ENCODE measurements at places on chromosomes 3 and 15.

- DNase-seq, result no peak
Measured at GRCh38 chr3:87311309-87311708, 34.9 kb upstream of the POU1F1 start.

DNA sequence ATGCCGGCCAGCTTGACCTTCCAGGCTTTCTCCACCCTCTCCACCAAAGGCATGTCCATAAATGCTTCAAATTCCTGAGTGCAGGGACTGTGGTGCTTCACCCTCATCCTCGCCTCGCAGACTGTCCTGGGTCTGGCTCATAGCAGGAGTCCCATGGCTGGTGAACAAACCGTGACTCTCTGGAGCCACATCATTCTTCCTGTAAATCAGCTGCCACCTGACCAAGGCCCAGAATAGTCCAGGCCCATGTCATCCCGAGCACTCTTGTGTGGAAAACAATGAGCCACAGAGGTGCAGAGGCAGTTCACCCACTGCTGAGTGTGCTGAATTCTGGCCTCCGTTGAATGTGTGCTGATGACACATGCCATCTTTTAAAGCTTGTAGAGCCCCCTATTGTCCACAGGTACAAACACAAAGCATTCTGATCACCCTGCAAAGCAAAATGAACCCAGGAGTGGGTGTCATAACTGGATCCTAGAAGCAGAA lies 68.6 kb downstream of the ABHD5 start:
- no peak for DNase-seq

DNA sequence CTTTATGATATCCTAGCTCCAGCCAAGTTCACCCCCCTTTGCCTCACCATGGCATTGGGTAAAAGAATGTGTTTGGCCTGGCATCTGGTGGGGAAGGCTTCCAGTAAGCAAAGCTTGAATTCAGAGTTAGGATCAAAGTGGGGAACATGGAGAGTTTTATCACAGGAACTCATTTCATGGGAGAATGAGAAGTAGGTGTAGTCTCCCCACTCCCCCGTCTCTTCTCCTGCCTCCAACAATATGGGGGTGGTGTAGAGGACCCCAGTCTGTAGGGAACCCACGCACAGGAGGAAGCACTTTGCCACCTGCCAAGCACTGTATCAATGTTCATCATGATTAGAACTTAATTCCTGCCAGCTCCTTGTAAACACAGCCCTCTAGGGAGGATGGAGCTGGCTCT lies 200.5 kb downstream of the UACA start:
- no peak for DNase-seq

- no peak for DNase-seq
Measured at GRCh38 chr3:55160241-55160983, 232.6 kb upstream of the LRTM1 start.

- DNase-seq, result no peak
Measured at GRCh38 chr3:32194653-32195052, 43.8 kb upstream of the CMTM8 start.

DNA sequence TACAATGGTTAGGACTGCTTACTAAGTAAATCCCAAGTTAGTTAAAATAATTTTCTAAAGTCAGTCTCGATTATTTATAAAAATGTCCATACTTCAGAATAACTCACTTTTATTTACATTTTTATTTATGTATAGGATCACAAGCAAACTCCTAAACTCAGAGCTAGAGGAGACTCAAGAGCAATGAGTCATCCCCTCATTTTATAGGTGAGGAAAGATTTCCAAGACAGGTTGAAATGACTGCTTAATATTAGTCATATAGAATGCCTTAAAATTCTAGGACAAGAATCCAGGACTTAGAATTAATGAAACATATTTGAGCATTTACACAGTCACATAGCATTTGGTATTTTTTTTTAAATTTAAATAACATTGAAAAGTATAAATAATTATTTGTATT lies 983.8 kb downstream of the SI start:
- no peak for DNase-seq

- no peak for DNase-seq
Measured at GRCh38 chr3:138032567-138032966, 22.6 kb downstream of the CLDN18 start.

GRCh38 chr3:62718515-62719320 lies 156.5 kb downstream of the CADPS start:
- DNase-seq, result no peak

DNA sequence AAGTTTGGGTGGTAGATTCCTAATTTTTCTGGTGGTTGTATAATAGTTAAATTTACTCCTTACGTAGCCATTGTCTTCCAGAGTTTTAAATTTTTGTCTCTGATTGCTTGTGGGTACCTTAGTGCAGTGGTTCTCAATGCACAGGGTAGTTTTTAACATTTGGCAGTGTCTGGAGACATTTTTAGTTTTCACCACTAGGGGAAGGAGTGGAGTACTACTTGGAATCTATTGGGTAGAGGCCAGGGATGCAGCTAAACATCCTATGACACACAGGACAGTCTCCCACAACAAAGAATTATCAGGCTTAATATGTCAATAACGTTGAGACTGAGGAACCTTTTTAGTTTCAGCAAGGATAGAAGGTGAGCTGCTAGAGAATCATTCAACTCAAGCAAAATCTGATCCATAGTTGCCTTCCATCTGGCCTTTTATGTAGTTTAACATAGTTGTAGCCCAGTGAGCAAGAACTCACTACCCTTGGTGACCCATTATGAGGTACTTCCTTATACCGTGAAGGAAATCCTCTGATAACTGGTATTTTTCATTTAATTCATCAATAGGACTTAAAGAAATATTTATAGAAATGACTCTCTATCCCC lies 8.6 kb upstream of the STX19 start:
- DNase-seq, result no peak

GRCh38 chr3:56323986-56324420 lies 144.3 kb downstream of the ERC2 start:
- DNase-seq, result no peak

GRCh38 chr15:69004011-69004410 lies 10.5 kb upstream of the NOX5 start:
- DNase-seq, result no peak

DNA sequence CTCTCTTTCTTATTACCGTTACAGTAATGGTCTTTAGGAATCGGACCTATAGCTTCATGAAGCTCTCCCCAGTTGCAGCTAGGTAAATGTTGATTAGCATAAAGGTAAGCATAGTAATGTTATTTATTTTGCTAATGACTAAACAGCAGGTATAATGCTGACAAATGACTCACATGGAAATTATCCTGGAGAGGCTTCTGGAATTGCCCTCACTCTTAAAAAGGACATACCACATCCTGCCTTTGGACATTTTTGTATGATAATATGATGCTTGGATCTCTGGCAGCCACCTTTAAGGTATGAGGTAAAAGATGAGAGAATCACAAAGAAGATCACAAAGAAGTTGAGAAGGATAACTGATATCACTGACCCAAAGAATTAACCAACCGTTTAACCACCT lies 238.6 kb downstream of the CHL1 start:
- no peak for DNase-seq

DNA sequence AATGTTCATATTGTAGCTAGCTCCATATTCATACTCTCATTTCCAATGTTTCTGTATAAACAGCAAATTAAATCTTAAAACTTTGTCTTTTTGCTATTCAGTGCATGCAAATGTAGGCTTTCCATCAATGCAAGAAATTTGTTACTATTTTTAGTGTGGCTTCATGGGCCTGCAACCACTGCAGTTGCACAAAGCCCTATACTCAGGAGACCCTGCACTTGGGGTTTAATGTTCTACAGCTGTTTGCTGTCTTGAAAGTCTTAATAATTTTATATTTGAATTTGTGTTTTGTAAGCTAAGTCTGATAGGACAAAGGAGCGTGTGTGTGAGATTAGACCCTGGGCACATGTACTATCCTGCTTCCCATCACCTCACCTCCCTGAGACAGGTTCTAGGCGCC lies 9.6 kb downstream of the PYDC2 start:
- DNase-seq, result no peak

DNA sequence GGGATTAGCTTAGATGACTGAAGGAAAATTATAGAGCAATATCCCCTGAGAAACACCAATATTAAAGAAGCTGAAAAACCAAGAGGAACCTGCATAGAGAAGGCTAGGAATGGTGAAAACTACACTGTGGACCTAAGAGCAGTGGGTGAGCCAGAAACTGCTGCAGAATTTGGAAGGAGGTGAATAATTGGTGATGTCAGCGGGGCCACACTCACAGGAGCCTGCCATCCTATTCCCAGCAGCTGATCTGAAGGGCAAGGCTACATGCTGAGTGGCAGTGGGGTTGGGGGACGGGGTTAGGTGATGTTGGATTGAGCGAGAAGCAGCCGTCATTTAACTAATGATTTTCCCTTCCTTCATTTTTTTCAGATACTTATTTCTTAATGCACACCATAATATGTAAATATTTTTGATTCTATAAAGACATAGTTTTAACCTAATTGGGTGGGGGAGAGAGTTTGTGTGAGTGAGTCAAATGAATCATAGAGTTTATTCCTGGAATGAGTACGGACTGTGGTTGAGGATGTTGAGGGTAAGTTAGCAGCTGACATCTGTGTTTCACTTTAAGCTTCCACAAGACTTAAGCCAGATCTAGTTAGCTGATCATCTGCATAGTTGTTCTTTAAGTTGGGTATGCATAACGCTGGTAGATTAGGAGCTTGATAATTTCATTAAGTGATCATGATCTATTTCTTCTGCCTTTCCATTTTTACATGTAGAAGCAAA lies 222.8 kb downstream of the PTPRG start:
- no peak for DNase-seq

GRCh38 chr3:186268616-186269448 lies 93.2 kb downstream of the DGKG start:
- DNase-seq, result no peak

DNA sequence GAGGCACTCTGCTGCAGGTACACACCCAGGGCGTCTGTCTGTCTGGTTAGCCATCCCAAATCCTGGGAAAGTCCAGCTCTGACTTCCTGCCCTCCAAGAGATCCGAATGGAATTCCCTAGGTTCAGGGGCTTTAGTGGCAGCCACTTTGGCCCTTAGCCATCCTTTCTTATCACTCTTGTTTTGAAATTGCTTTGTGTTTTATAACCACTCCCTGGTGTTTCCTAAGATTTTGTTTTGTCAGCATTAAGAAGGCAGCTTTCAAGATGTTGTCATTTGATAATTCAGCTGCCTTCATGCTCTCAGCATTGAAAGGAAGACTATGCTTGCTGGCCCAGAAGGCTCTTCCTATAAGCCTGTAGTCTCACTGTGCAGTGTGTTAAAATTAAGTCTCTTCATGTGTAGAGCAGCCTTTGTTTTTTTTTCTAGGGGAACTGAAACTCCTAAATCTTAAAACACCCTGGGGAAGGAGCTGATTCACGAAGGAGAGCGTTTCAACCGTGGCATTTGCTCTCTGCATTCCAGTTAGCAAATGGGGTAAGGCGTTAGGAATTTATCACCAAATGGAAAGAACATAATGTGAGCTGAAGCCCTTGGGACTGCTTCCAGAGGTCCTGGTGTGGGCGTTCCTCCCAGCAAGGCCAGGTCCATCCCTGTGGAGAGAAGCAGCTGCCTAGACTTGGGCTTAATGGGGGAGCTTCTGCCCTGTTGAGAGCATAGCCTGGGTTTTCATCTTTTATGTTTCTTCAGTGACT lies 14.2 kb upstream of the CLEC3B start:
- no peak for DNase-seq

DNA sequence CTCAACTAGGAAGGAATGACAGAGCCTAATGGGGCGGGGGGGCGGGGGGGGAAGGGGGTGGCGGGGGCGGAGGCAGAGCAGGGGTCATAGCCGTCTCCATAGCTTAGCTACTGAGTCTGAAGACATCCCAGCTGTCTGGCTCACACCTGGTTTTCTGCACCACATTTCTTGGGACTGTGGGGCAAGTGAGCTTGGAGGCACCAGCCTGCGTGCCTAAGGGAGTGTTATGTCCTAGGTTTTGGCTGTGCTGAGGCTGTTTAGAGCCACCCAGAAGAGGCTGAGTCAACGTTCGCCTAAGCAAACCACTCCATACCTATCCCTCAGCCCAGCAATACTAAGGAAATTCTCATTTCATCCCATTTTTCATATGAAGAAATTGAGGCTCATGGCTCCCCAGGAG lies 1.4 kb downstream of the IL17RD start:
- no peak for DNase-seq

- no peak for DNase-seq
Measured at GRCh38 chr3:16379838-16380237, 114.8 kb downstream of the OXNAD1 start.

- no peak for DNase-seq
Measured at GRCh38 chr3:39671600-39671999, 137.8 kb upstream of the MYRIP start.

- DNase-seq, result no peak
Measured at GRCh38 chr15:48096355-48096786, 24.4 kb upstream of the SLC24A5 start.

GRCh38 chr15:34012461-34013028 lies 26.5 kb downstream of the AVEN start:
- no peak for DNase-seq

- no peak for DNase-seq
Measured at GRCh38 chr3:139131951-139132350, 87.3 kb upstream of the PRR23C start.

DNA sequence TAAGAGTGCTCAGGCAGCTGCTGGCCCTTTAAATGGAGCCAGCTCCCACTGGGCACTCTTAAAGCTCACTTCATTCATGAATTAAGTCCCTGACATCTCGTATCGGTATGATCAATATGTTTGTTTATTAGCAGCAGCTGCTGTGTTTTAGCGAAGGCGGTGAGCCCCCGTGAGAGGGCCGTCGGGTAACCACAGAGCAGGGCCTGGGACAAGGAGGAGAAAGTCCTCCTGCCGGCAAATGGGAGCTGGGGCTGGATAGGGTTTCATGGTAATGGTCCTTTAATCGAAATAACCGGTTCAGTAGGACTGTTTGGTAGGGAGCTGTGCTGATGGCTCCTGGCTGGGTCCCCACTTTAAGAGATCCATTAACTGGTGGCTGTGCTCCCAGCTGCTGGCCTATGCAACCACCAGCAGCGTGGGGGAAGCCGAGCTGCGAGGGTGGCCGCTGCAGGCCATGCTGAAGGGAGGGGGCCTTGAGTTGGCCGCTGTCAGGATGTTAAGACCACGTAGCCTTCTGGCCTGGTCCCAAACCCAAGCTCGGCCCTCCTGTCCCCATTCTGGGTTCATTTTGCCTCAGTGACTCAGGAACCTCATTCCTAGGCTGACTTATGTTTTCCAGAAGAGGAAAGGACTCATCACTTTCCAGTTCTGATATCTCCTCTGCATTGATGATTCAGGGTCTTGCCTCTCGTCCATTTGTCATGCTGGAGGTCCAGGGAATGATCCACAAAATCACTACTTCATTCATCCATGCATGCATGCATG lies 67.6 kb upstream of the NTRK3 start:
- DNase-seq, result no peak

GRCh38 chr15:67685008-67685599 lies 140.2 kb upstream of the SKOR1 start:
- DNase-seq, result peak; percentile 17

GRCh38 chr3:157406394-157406793 lies 30.3 kb upstream of the PTX3 start:
- DNase-seq, result no peak

DNA sequence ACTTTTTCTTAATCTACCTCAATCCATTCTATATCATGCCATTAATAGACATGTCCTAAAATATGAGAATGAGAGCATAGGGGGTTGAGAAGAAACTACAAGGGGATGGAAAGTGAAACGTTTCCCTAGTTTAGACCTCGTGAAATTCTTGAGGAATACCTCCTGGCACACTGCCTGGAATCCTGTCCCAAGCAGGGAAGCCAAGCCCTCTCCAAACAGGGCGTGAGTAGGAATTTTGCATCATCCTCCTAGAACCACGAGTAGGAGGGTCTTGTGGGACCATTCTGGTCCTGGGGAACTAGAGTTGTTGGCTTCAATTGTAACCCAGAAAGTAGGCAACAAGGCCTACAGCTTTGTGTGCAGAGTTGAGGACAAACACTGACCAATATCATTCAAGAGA lies 19.6 kb upstream of the C3orf80 start:
- no peak for DNase-seq

Measured in forelimb muscle (tissue), 1 donor.